ENCODE measurements at places on chromosomes 4 and X. TPM values are rescaled to one million over a fixed set of nuclear protein-coding genes. Genes with fewer than 3 reads are reported as not detected.

Gene KLB
- total RNA-seq: not detected

DNA sequence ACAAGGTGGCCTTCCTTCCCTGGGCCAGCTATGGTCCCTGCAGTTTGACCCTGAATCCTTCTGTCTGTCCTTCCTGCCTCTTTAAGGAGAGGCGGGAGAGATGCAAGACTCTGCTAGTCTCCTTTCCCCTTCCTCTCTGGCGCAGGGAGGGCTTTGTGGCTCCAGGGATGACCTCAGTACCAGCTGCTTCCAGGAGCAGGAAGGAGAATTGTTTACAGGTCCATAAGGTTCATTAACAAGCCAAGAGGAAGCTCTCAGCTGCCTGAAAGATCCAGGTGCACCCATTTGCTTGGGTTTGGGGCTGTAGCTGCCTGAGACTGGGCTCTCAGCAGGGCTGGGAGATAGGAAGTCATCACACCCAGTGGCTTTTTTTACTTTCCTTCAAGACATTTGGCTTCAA is 4.0 kb upstream of the FATE1 start:
- no peak overlapping the region for H3K4me3 ChIP-seq
- no peaks in the 10 kb centered on the region for H3K4me1 ChIP-seq
- H3K27ac ChIP-seq: no peak overlapping the region
- H3K36me3 ChIP-seq: no peaks in the 10 kb centered on the region
- H3K27me3 ChIP-seq: peaks cover 2% of the 10 kb centered on the region

GRCh38 chr4:113838460-113838859 is 76.9 kb upstream of the CAMK2D start:
- no peak overlapping the region for H3K4me3 ChIP-seq
- no peaks in the 10 kb centered on the region for H3K27me3 ChIP-seq
- no peak for DNase-seq
- no peaks in the 10 kb centered on the region for H3K36me3 ChIP-seq
- peaks cover 5% of the 10 kb centered on the region for H3K4me1 ChIP-seq

GRCh38 chr4:122759639-122760310 is 27.3 kb downstream of the BBS12 start:
- DNase-seq: no peak
- H3K36me3 ChIP-seq: no peaks in the 10 kb centered on the region
- H3K4me1 ChIP-seq: peaks cover 15% of the 10 kb centered on the region
- H3K27ac ChIP-seq: no peak overlapping the region

GRCh38 chrX:34848281-34848680 is 94.3 kb upstream of the FAM47B start:
- H3K36me3 ChIP-seq: no peaks in the 10 kb centered on the region
- no peaks in the 10 kb centered on the region for H3K27me3 ChIP-seq
- H3K27ac ChIP-seq: no peak overlapping the region

GRCh38 chr4:7598939-7599790 is 164.4 kb upstream of the PSAPL1 start:
- H3K27ac ChIP-seq: no peak overlapping the region
- no peak overlapping the region for H3K4me3 ChIP-seq
- DNase-seq: no peak
- peaks cover 9% of the 10 kb centered on the region for H3K27me3 ChIP-seq
- no peaks in the 10 kb centered on the region for H3K36me3 ChIP-seq
- H3K4me1 ChIP-seq: no peaks in the 10 kb centered on the region

Gene TMEM129
- 16.2 TPM for total RNA-seq

Gene SLITRK4
- total RNA-seq: not detected

Gene RNF4
- total RNA-seq: 90.3 TPM

Gene GUCY1B1
- total RNA-seq: 0.24 TPM

GRCh38 chr4:8440492-8441311 is at the start of the genes ACOX3 and TRMT44:
Gene ACOX3, minus strand, starts transcription at chr4:8440723. Its CDS starts 24,202 bp downstream, at chr4:8416521.
Gene TRMT44, plus strand, starts transcription at chr4:8440777. Its CDS starts 46 bp downstream, at chr4:8440823.
- peak within 1 kb of the TSS; percentile 99 for H3K27ac ChIP-seq
- peak; percentile 97 for DNase-seq
- H3K27me3 ChIP-seq: no peaks in the 10 kb centered on the region
- H3K36me3 ChIP-seq: peaks cover 11% of the 10 kb centered on the region

Gene TMSB15C
- total RNA-seq: 2.7 TPM

DNA sequence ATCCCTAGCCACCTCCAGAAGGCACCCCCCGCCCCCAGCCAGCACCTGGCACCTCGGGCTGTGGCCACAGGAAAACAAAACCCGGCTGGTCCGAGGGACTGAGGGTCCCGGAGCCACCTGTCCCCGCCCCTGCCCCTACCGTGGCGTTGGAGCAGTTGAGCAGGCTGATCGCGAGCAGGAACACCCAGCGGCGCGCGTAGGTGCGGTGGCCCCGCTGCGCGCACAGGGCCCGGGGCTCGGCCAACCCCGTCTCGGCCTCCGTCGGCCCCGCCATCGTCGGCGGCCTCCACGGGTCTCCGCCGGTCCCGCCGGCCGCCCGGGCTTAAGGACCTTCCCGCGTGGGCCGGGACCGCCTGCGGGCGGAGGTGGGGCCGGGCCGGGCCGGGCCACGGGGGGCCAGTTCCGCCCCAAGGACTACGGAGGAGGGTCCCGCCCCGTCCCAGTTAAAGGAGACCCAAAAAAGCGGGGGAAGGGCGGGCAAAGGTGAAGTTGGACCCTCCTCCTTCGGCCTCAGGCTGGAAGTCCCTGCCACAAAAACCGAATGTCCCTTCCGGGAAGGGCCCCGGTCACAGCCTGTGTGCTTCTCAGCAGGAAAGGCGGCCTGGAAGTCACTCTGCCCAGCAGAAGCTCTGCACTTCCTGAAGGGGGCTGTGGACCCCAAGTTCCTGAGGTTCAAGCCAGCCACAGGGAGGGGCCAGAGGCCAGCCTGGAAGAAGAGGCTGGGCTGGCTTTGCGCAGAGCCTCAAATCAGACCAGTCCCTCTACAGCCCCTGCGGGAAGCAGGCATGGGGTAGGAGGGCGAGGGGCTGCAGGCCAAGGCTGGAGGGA is at the start of gene SLC49A3:
Gene SLC49A3, minus strand, starts transcription at position 298 of the 828 bp plus-strand sequence. Its CDS starts 24 bp downstream, at position 274.
- no peak within 1 kb of the TSS for H3K4me3 ChIP-seq
- DNase-seq: no peak
- H3K4me1 ChIP-seq: peaks cover 5% of the 10 kb centered on the region
- peaks cover 15% of the 10 kb centered on the region for H3K27me3 ChIP-seq
- no peaks in the 10 kb centered on the region for H3K36me3 ChIP-seq

Gene XG
- not detected for total RNA-seq

DNA sequence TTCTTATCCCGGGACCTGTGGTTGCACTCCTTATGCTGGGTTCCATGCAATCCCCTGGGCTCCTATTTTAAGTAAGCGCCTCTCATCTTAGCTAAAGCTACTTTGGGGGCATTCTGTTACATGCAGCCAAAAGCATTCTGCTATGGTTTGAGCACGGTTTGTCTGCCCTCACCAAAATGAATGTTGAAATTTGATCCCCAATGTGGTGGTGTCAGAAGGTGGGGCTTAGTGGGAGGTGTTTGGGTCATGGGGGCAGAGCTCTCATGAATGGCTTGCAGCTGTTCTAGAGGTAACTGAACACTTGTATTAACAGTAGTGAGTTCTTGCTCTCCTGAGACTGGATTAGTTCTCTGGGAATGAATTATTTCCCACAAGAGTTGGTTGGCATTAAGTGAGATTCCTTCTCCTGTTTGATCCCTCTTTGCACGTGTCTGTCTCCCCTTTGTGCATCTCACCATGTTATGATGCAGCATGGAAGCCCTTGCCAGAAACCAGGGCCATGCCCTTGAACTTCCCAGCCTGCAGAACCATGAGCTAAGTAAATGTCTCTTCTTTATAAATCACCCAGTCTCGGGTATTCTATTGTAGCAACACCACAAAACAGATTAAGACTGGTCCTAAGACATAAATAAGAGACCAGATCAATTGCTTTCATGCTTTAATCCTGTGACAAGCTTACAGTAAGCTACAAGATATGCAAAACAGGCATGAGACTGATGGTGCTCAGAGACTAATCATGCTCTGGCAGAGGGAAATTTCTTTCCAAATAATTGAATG is 141.8 kb downstream of the TSPAN5 start:
- peaks cover 7% of the 10 kb centered on the region for H3K36me3 ChIP-seq
- peaks cover 70% of the 10 kb centered on the region for H3K4me1 ChIP-seq
- H3K27ac ChIP-seq: no peak overlapping the region
- H3K27me3 ChIP-seq: no peaks in the 10 kb centered on the region
- no peak for DNase-seq
- H3K4me3 ChIP-seq: no peak overlapping the region

Gene ELOVL6
- 8.5 TPM for total RNA-seq

- DNase-seq: no peak
- H3K4me1 ChIP-seq: peaks cover 52% of the 10 kb centered on the region
- H3K36me3 ChIP-seq: peaks cover 2% of the 10 kb centered on the region
- H3K4me3 ChIP-seq: peak overlapping the region; percentile 99
- H3K27ac ChIP-seq: peak overlapping the region; percentile 9
- no peaks in the 10 kb centered on the region for H3K27me3 ChIP-seq
Measured at GRCh38 chr4:26862381-26862915, 1.8 kb downstream of the STIM2 start.

Measured in activated CD4-positive, alpha-beta memory T cell treated with anti-CD3 and anti-CD28 coated beads for 36 hours (primary cell).